ENCODE measurements at places on chromosomes 3 and 15.
A peak's percentile ranks its signal among the peaks of the same experiment; 100 is the strongest.

DNA sequence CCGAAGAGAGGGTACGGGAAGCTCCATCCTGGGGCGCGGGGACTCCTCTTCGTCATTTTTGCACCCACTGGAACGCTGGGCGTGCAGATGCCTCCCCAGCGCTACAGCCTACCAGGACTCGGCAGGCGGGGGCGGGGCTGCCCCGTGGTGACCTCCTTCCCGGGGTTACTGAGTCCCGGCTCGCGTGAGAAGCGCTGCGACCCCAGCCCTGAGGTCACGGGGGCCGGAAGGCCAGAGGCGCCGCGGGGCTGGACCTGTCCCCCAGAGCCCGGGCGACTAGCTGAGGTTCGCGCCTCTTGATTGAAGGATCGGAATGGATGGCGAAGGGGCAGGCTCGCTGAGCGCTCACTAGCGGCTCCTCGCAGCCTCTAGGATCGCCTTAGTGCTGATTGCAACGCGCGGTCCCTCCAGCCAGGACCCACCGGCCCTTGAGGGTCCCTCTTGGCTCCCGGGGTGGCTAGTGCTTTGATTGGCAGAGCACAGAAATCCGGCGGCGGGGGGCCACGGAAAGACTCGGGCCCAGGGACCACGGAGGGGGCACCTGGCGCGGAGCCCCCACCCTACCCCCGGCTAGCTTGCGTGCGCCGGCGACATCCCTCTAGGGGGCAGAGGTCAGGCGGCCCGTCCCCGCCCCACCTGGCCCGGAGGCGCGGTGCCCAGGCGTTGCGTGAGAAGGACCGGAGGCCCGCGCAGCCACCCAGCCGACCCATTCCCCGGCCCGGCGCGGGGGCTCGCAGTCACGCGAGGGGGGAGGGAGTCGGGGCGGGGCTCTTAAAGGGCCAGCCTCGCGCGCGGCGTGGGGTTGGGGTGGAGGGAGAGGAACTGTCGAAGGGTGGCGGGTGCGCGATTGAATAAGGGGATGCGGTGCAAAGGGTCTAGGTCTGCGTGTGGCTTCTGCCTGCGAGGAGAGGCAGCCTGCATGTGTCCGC, 781 bp upstream of the CYP1A1 start:
- DNase-seq: peak; percentile 73

DNA sequence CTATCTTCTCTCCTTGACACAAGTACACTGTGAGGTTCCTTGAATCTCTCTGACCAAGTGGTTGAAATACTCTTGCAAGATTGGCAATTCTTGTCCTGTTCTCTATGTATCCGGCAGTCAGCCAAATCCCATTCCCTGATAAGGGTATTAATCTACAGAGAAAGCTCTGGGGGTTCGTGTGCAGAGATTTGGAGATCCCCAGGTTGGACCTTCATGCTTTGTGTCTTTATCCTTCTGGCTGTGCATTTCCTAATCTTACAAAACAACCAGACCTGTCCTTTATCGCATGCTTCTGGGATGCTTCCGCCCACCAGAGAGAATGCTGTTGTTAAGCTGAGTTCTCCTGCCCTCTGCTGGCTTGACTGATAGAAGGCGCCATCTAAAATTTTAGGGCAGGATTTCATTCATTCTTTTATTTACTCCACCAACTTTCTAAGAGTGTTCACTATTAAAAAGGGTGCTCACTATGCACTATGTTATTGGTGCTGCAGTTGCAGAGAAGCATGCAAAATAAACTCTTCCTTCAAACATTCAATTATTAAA, 8.6 kb upstream of the SST start:
- no peak for DNase-seq

GRCh38 chr15:89356634-89357298, 22.1 kb upstream of the POLG start:
- no peak for DNase-seq

DNA sequence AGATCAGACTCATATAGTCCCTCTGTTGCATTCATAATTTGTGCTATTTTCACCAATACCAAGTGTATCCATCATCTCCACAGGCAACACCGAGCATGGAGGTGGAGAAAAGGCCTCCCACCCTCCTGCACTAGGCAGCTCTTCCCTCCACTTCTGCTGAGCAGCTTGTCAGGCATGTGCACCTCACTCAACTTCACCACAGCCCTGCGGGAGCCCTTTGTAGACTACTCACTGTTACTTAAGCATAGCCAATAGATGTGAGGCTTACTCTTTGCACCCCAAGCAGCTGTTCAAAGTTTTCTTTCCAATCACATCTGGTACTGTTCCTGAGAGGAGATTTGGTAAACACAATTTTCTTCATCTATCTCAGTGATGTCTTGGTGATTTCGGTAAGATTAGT, 16.9 kb upstream of the GUCA1C start:
- DNase-seq: no peak

GRCh38 chr15:80179025-80179759, 26.4 kb downstream of the FAH start:
- DNase-seq: no peak

DNA sequence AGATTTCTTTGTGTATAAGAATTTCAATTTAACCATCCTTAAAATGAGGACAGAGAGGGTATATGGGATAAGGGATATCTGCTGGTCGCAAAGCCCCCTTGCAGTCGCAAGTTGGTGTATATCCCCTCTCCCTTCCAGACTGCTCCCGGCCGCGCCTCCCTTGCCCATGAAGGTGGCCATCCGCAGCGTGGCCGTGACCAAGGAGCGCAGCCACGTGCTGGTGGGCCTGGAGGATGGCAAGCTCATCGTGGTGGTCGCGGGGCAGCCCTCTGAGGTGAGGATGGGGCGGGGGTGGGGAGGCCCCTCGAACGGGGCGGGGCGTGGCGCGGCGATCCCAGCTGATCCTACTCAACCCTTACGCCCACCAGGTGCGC, 29.4 kb downstream of the NBEAL2 start:
- no peak for DNase-seq

- no peak for DNase-seq
Observed at GRCh38 chr3:67898916-67899315, 244.5 kb upstream of the SUCLG2 start.

GRCh38 chr3:194166682-194167479, 30.9 kb downstream of the HES1 start:
- DNase-seq: no peak

DNA sequence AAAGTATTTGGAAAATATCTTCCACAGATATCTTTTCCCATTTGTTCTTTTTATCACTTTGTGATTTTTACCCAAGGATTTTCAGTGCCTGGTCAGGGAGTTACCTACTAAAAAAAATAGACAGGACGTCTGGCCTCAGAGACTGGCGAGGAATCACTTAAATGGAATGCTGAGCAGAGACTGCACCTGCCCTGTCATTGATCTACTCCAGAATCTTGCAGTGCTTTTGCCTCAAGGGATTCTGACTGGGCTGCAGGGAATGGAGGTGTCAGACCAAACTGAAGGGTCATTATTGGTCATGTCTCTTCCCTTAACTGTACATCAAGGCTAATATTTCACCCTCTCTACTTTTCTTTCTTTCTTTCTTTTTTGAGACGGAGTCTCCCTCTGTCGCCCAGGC, 12.1 kb upstream of the RYR3 start:
- DNase-seq: no peak

DNA sequence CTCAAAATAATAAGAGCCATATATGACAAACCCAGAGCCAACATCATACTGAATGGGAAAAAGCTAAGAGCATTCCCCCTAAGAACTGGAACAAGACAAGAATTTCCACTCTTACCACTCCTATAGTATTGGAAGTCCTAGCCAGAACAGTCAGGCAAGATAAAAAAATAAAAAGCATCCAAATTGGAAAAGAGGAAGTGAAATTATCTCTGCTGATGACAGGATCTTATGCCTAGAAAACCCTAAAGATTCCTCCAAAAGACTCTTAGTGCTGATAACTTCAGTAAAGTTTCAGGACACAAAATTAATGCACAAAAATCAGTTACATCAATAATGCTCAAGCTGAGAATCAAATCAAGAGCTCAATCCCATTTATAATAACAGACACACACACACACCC, 45.9 kb upstream of the SLC2A2 start:
- no peak for DNase-seq

- no peak for DNase-seq
Observed at GRCh38 chr15:100860829-100861510, 18.7 kb upstream of the ALDH1A3 start.

DNA sequence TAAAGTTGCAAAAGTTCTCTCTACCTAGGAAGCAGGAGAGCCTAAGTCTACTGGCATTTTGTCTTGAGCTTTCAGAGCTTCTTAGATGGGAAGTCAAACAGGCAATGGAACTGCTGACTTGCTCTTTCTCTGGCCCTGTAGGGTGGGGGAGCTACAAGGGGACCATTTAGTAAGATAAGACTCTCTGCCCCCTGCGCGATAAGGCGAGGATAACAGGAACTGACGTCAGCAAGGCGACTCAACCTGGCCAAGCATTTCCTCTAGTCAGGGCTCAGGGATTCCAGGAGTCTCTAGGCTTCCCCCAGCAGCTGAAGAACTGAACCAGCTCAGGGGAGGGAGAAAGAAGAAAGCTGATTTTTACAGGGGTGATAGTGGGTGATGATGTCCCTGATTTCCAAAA, 5.8 kb downstream of the RARB start:
- DNase-seq: no peak

DNA sequence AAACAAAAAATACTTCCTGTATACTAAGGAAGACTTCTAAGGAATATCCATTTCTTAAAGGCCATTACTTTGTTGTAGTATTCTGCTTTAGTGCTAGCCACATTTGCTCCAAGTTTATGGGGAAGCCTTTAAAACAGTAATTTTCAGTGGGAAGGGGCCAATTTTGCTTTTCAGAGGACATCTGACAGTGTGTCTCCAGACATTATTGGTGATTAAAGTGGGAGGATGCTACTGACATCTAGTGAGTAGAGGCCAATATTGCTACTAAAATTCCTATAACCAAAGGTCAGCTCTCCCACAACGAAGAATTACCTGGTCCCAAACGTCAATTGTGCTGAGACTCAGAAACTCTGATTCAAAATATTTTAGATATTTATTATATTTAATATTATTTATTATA, 24.8 kb downstream of the SLC28A2 start:
- DNase-seq: no peak

Data from activated CD4-positive, CD25-positive, alpha-beta regulatory T cell treated with anti-CD3 and anti-CD28 coated beads, Interleukin-2, amount 50 U/mL, for 72 hours (primary cell).